MCF 10A (cell line): ENCODE measurements at places on chromosomes 1 and 21.

GRCh38 chr1:244941121-244941520, 76.8 kb upstream of the HNRNPU start:
- DNase-seq, result no peak
- no peak overlapping the region for H3K27ac ChIP-seq
- no peaks in the 10 kb centered on the region for H3K4me1 ChIP-seq
- no peaks in the 10 kb centered on the region for H3K36me3 ChIP-seq

DNA sequence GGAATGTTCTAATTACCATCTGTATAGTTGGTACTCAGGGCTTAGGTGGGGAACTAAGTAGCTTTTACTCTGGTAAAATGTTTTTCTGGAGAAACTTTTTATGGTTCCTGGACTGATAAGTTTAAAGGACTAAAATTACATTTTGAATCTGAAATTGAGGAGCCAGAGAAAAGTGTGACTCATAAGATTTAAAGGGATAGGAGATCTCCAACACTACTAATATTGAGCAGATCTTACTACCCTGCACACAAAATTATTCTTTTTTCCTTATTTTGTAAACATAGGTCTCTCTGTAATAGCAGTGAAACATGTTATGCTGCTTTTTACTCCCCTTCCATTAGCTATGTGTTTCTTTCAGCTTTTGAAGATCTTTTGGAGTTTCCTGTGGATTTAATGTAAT, 32.5 kb downstream of the MTF2 start:
- H3K36me3 ChIP-seq, result peaks cover 24% of the 10 kb centered on the region
- H3K27ac ChIP-seq, result no peak overlapping the region
- peaks cover 13% of the 10 kb centered on the region for H3K4me1 ChIP-seq
- no peak overlapping the region for H3K4me3 ChIP-seq

GRCh38 chr1:88266051-88266450, 418.0 kb upstream of the PKN2 start:
- H3K27ac ChIP-seq, result no peak overlapping the region
- H3K4me1 ChIP-seq, result no peaks in the 10 kb centered on the region
- H3K27me3 ChIP-seq, result peaks cover 30% of the 10 kb centered on the region
- H3K4me3 ChIP-seq, result no peak overlapping the region
- no peak for DNase-seq
- no peaks in the 10 kb centered on the region for H3K36me3 ChIP-seq

DNA sequence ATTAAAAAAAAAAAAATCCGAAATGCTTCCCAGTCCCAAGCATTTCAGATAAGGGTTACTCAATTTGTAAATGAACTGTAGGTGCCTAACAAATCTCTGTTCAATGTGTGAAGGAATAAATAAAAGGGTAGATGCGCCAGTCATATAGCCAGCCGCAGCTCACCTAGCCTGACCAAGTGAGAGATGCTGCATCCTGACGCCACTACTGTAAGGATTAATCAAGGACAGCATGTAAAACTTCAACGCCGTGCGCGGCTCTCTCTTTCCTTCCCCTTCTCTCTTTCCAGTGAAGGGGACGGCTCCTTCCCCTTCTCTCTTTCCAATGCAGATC, 441 bp downstream of the PPT1 start:
- no peaks in the 10 kb centered on the region for H3K27me3 ChIP-seq
- DNase-seq, result no peak
- peaks cover 16% of the 10 kb centered on the region for H3K36me3 ChIP-seq
- peaks cover 22% of the 10 kb centered on the region for H3K4me1 ChIP-seq
- H3K4me3 ChIP-seq, result peak overlapping the region; percentile 87

DNA sequence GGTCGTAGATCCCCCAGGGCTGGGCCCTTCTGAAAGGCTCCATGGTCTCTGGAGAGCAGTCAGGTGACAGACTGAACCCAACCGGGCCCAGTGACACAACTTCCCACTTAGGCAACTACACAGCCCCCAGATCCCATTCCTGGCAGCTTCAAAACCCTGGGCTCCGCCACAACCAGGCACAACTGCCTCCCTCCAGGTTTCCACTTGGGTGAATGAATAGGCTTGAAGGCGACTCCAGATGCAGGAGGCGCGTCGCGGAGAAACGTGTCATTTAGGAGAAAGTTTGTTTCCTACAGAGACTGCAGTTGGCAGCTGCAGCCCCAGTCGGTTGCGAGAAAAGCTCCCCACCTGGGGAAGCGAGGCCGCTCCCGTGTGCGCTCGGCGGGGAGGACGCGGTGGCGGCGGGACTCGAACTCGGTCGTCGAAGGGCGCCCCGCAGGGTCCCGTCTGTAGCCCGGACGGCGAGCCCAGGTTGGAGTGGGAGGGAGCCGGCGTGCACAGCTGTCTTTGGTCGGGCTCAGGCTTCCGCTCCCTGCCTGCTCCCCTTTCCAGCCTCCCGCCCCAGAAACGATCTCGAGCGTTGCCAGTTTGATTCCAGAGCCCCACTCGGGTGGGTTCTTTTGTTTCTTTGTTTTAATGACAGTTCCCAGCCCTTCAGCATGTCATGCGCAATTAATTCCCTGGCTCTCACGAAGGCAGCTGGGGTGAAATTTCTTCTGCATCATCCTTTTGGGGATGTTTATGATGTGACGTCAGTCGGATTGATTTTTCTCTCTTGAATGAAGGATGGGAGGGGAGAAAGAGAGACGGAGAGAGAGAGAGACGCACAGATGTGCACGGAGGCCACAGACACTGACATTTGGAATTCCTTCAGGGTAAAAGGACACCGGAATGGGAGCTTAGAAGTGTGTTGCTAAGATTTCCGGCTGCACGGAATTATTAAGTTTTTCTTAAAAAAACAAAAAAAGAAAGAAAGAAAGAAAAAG, 862 bp upstream of the SGIP1 start:
- H3K27ac ChIP-seq, result no peak overlapping the region
- H3K4me3 ChIP-seq, result peak overlapping the region; percentile 45
- H3K4me1 ChIP-seq, result peaks cover 5% of the 10 kb centered on the region
- H3K36me3 ChIP-seq, result no peaks in the 10 kb centered on the region
- DNase-seq, result no peak

DNA sequence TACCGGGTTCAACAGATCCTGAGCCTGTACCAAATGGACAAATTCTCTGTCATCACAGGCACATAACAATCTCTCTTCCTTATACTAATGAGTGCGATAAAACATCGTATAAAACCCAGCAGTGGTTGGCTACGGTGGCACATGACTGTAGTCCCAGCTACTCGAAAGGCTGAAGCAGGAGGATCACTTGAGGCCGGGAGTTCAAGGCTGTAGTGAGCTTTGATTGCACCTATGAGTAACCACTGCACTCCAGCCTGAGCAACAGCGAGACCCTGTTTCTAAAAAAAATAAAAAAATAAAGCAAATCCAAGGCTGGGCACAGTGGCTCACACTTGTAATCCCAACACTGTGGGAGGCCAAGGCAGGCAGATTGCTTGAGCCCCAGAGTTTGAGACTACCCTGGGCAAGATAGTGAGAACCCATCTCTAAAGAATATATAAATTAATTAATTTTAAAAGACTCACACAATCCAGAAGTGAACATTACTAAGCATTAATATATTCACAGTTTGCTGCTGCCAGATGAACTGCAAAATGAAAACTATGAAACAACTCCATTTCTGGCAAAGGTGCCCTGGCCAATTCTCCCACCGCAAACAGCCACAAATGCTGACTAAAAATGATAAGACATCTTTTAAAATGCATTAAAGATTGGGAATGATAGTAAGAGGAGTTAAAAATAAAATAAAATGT, 13.1 kb downstream of the ZBTB17 start:
- H3K27ac ChIP-seq, result no peak overlapping the region
- no peak overlapping the region for H3K4me3 ChIP-seq
- DNase-seq, result no peak
- H3K36me3 ChIP-seq, result peaks cover 13% of the 10 kb centered on the region

DNA sequence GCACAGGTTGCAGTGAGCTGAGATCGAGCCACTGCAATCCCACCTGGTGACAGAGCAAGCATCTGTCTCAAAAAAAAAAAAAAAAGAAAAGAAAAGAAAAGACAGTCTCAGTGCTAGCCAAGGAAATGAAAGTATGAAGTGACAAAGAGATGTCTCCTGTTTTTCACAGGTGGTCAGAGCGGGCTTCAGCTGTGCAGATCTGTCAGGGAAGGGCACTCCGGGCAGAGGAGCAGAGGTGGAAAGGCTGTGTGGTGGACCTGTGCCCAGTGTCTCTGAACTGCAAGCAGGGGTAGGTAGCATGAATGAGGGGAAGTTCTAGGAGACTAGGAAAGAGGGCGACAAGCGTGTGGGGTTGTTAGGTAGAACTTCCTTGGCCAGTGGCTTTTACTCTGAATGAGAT, 67.5 kb downstream of the CD247 start:
- H3K4me3 ChIP-seq, result no peak overlapping the region
- H3K27me3 ChIP-seq, result no peaks in the 10 kb centered on the region
- DNase-seq, result no peak

GRCh38 chr1:235941876-235942624, 75.3 kb upstream of the LYST start:
- peak overlapping the region; percentile 68 for H3K27ac ChIP-seq
- no peak overlapping the region for H3K4me3 ChIP-seq
- peak; percentile 68 for DNase-seq
- H3K4me1 ChIP-seq, result peaks cover 54% of the 10 kb centered on the region
- H3K27me3 ChIP-seq, result no peaks in the 10 kb centered on the region

- H3K27ac ChIP-seq, result peak overlapping the region; percentile 58
- DNase-seq, result peak; percentile 65
- H3K4me3 ChIP-seq, result peak overlapping the region; percentile 94
- no peaks in the 10 kb centered on the region for H3K36me3 ChIP-seq
- H3K4me1 ChIP-seq, result peaks cover 39% of the 10 kb centered on the region
- no peaks in the 10 kb centered on the region for H3K27me3 ChIP-seq
These were observed 1.1 kb downstream of the PLXNA2 start for GRCh38 chr1:208242941-208243526.
